Breast epithelium (tissue), 4 donors: ENCODE measurements at places on chromosomes 2 and 18. TPM values are rescaled to one million over a fixed set of nuclear protein-coding genes. Genes with fewer than 3 reads are reported as not detected.

Gene RGPD8
- 48.9 TPM for total RNA-seq

Gene RNF144A
- 10.8 TPM for total RNA-seq

Gene CD226
- 1.8 TPM for total RNA-seq

Gene TRABD2A
- 7.4 TPM for total RNA-seq

Gene POLE4
- 31.9 TPM for total RNA-seq

Gene WDR7
- total RNA-seq: 28.3 TPM

DNA sequence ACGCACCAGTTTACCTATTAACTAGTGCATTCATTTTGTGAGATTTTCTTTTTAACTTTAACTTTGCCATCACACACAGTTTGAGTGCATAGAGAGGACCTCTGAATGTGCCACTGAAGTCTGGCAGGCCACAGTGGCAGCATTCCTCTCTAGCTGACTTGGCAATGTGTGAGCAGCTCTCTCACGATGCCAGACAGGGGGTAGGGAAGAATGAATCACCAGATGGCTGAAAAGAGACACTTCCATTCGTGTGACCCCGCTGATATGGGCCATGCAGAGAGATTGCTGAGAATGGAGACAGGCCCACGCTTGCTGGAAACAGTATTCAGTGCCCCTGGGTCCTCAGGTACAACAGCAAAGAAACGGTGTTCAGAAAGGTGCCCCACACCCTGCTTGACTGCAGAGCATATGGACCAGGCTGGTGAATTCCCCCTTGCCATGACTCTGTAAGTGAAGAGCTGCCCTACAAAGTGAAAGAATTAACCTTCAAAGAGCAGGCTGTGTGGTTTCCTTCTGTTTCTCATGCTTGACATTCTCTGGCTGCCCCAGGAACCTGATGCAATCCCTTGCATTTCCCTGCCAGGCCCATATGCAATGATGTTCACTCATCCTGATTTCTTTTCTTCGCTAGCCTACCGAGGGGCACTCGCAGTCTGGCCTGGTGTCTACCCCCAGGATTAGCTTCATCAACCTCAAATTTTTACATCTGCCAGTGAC is 236.1 kb downstream of the CDH20 start:
- H3K36me3 ChIP-seq: no peaks in the 10 kb centered on the region
- no peak for DNase-seq
- H3K27me3 ChIP-seq: no peaks in the 10 kb centered on the region
- H3K4me3 ChIP-seq: no peak overlapping the region
- H3K4me1 ChIP-seq: no peaks in the 10 kb centered on the region

DNA sequence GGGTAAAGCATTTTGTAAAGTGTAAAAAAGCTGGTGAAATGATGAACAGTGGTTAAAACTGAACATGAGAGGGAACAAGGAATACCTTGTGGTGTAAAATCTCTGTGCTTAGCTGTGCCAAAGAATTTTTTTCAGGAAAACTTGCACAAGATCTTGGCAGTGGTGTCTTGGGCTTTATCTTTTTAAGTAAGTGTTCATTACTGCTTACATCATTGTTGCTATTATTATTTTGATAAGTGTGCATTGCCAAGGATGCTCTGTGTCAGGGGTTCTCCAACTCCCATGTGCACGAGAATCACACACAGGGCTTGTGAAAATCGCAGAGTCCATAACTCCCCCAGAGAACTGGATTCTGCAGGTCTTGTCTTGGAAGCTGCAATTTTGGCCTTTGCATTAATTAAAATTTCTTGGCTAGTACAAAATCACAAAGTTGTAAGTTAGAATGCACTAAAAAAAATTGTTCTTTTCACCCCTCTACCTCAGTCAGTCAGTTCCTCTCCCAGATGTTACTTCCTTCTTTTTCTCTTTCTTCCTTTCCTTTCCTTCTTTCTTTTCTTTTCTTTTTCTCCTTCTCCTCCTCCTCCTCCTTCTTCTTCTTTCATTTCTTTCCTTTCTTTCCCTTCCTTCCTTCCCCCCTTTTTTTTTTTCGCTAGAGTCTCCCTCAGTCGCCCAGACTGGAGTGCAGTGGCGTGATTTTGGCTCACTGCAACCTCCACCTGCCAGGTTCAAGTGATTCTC is 37.8 kb downstream of the GATA6 start:
- H3K27ac ChIP-seq: no peak overlapping the region
- DNase-seq: no peak
- no peaks in the 10 kb centered on the region for H3K27me3 ChIP-seq
- no peaks in the 10 kb centered on the region for H3K4me1 ChIP-seq
- no peak overlapping the region for H3K4me3 ChIP-seq

- H3K4me3 ChIP-seq: no peak overlapping the region
- H3K27me3 ChIP-seq: no peaks in the 10 kb centered on the region
- H3K4me1 ChIP-seq: no peaks in the 10 kb centered on the region
- H3K27ac ChIP-seq: no peak overlapping the region
- H3K36me3 ChIP-seq: no peaks in the 10 kb centered on the region
Observed at GRCh38 chr2:166862468-166863132, 25.7 kb upstream of the XIRP2 start.

DNA sequence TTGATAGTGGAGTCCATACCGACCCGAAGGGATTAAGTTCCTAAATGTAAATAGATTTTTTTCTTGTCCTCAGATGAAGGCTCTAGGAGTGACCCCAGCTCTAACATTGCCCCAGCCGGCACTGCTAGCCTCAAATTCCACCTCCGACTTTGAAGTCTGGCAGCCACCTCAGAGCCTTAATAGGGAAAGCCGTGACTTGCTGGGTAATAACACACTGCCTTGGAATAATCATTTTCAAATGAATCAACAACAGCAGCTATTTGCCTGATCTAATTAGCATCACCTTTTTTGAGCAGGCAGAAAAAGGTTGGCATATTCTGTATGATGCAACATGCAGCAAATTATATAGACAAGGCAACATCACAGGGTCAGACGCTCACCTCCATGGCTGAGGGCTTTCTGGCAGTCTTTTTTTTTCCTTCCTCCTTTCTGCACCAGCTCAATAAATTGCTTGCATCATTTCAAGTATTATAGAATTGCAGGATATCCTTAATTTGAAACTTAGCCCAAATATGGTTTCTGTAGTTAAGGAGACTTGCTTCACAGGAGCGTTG is 276.5 kb upstream of the ATP5MC3 start:
- H3K27me3 ChIP-seq: no peaks in the 10 kb centered on the region
- H3K4me1 ChIP-seq: no peaks in the 10 kb centered on the region
- no peak for DNase-seq
- no peak overlapping the region for H3K27ac ChIP-seq
- no peak overlapping the region for H3K4me3 ChIP-seq

- H3K27ac ChIP-seq: no peak overlapping the region
- no peaks in the 10 kb centered on the region for H3K27me3 ChIP-seq
- no peak overlapping the region for H3K4me3 ChIP-seq
Observed at GRCh38 chr2:28108143-28108542, 217.6 kb downstream of the BABAM2 start.
